ENCODE measurements at places on chromosomes 5 and 9. TPM values are rescaled to one million over a fixed set of nuclear protein-coding genes. Genes with fewer than 3 reads are reported as not detected.

PTGDS gene
- total RNA-seq = 4,014 TPM

FAM151B gene
- 2.9 TPM for total RNA-seq

PFN3 gene
- total RNA-seq = not detected

WDR31 gene
- total RNA-seq = 4.9 TPM

NTNG2 gene
- 6.5 TPM for total RNA-seq

PCDHB12 gene
- total RNA-seq = 2.4 TPM

INSL6 gene
- not detected for total RNA-seq

EFCAB9 gene
- not detected for total RNA-seq

PCDHGB7 gene
- total RNA-seq = 8.8 TPM

DIRAS2 gene
- not detected for total RNA-seq

PRR7 gene
- total RNA-seq = 1.6 TPM

FANCC gene
- 5.0 TPM for total RNA-seq

LRRC19 gene
- total RNA-seq = not detected

PCDHB9 gene
- total RNA-seq = 4.3 TPM

EQTN gene
- total RNA-seq = not detected

- no peak for DNase-seq
Observed at GRCh38 chr5:137629646-137630045, 106.2 kb downstream of the KLHL3 start.

DNA sequence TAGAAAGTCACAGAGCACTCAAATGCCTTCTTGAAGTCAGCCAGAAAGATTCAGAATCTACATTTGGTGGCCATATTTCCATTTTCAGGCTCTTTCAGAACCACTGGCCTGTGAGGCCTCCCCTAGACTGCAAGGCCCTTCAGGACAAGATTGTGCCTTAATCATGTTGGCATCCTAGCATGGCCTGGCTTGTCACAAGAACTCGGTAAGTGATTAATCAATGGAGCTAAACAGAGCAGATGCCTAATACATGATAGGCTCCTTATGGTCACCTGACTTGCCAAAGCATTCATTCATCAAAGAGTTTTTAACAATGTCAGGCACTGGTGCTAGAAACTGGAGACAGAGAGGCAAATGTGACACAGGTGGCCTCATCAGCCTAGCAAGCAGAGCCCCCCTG lies 70.3 kb downstream of the PGM5 start:
- no peak for DNase-seq

GRCh38 chr5:11483630-11484029 lies 420.6 kb downstream of the CTNND2 start:
- DNase-seq = no peak

GRCh38 chr9:117415358-117415914 lies 579 bp upstream of the ASTN2 start:
- no peak for DNase-seq

DNA sequence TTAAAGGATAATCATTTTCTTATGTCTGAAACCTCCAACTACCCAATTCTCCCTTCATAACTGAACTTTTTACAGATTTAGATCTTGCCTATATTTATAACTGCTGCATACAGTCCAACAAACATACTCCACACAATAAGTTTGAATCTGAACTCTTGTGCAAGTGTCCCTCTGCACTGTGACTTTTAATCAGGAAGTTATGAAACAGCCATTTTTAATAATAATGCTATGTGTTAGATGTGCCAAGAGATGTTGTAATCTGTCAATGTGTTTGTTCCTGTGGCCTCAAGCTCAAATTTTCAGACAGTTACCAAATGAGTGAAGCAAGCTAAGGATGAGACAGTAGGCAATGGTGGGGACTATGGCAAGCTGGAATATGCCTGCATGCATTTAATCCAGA lies 57.6 kb upstream of the MTAP start:
- no peak for DNase-seq

- DNase-seq = no peak
Observed at GRCh38 chr5:121758615-121759014, 93.1 kb upstream of the FTMT start.

DNA sequence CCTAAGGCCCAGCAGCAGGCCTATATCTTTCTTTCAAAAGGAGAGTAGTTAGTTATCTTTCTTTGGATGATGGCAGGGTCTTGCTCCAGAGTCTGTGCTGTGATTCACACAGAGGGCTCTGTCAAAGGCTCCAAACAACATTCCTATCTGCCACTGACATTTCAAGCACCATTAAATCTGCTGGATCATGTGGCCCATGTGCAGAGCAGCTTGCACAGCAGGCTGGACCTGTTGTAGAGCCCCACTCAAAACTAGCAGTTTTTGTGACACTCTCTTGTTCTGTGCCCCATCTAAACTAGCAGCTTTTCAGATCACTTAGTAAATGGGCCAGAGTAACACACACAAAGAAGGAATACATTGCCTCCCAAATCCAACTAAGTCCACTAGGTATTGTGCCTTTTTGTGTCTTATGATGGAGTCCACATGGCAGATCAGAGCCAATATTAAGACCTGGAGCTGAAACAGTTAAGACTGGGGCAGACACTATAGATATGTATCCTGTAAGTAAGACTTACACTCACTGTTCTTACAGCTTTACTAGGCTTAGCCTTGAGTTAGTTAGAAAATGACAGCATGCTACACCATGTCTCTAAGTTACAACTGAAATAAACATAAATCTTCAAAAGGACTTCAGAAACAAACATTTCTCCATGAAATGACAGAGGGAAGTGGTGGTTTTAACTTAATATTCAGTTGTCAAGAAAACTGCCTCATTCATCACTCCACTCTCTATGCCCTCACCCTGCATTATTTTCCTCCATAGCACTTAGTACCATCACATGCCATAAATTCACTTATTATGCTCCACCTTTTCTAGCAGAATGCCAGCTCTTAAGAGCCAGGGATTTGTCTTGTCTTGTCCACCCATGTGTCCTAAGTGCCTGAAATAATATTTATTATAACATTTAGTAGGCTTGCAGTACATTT lies 400.9 kb downstream of the RAB3C start:
- DNase-seq = no peak

DNA sequence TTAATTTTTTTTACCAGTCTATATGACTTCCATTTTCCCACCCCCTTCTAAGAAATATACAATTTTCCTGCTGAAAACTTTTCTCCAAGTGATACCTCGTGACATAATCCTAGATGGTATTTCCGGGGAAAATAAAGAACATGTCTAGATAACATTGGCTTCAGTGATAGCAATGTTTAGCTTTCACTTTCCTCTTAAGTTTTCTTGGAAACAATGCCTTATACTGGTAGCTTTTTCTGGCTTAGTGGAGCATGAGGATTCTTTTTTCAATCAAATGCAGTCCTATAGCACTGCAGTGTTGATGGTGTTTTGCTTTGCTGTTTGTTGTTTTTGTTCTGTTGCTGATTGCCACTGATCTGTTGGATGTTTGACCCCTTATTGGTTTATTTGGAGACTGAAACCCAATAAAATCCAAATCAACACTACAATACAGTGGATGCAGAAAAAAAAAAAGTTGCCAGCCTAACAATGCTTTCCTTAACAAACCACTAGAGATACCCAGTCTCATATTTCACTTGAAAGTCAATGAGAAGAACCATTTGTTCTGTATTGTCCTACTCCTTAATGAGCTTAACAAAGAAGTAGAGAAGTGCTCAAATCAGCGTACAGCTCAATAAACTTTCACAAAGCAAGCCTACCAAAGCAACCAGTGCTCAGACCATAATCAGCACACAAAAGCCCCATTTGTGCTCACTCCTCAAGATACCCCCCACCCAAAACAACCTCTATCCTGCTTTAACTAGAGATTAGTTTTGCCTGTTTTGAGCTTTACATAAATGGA lies 74.2 kb upstream of the GRAMD2B start:
- no peak for DNase-seq

DNA sequence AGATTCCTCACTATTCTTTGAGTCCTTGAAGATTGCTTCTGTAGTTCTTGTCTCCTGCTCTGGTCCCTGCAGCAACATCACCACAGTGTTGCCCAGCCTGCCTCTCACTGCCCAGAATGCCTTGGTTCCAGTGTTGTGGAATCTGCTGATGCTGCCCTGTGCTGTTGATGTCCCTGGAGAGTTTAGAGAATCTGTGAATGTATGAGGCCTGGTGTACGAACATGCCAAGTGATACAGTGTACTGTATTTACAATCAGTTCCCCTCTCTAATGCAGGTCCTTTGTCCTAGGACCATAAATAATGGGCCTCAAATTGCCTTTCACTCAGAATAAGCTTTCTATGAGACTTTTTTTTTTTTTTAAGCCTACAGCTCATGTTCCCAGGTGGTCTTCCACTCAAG lies 8.2 kb downstream of the SV2C start:
- DNase-seq = no peak

DNA sequence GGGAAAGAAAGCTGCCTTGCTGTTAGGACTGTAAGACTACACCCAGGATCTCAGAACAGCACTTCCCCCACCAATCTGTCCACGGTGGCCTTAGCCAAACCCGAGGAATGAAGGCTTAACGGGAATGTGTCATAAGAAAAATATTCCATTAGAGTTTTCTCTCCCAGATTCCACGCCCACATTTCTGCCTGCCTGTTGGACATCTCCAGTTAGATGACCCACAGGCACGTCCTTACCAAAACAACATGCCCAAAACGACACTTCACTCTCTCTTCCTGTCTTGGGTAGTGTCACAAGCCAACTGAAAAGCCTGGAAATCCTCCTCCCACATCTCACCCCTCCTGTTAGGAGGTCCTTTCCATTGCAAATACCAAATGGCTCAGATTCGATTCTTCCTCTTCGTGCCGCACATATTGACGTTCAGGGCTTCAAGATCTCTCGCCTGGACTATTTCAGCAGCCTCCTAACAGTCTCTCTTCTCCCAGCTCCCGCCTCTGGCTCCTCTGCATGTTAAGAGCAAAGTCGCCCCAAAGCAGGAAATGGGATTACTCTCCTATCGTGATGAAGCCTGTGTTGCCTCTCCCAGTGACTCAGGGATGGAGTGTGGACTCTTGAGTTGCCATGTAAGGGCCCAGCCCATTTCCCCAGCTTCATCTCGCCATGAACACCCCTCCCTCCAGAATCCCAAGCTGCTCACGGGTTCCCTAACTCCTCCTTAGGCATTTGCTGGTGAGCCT lies 159.3 kb downstream of the NR3C1 start:
- peak; percentile 79 for DNase-seq

GRCh38 chr9:6412487-6413364 lies at the start of gene UHRF2:
UHRF2 (plus strand) TSS chr9:6413199; CDS start chr9:6413491, 292 bp downstream.
- DNase-seq = peak; percentile 99

GRCh38 chr5:170736966-170737365 lies 46.6 kb upstream of the GABRP start:
- no peak for DNase-seq

GRCh38 chr9:105275111-105275510 lies 30.7 kb downstream of the SLC44A1 start:
- no peak for DNase-seq

DNA sequence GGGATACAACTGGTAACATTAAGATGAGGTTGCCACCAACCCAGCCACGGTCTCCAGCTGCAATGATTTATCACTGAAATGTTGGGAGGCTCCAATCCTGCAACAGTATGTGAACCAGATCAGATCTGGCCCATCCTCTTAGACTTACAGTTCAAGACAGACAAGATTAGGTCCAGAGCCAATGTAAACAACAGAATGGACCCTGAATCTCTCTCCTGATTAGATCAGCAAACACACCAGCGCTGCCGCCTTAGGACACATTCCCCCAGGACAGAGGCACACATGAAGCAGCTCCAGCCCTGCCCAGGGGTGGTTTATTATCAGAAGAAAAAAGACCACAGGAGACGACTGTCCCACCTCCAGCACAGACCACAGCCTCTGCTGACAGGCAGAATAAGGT lies 82.1 kb downstream of the SLIT3 start:
- no peak for DNase-seq

DNA sequence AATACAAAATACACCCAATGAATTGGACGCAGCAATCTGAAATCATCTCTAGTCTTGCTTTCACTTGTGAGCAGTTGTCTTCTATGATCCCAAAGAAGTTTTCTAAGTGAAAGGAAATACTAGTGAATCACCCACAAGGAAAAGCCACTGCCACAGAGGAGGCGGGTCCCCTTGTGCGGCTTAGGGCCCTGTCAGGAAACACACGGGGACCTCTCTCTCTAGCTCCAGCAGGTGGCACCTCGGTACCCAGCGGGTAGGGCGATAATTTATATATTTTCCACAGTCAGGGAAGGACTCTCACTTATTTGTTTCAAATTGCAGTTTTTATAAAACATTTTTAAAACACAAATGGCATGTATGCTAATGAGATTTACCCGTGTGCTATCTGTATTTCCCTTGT lies 417.1 kb downstream of the KDM4C start:
- DNase-seq = no peak

- no peak for DNase-seq
Observed at GRCh38 chr9:130058154-130058553, 4.4 kb downstream of the GPR107 start.

- no peak for DNase-seq
Observed at GRCh38 chr5:63055421-63055820, 476.8 kb downstream of the LRRC70 start.

- DNase-seq = no peak
Observed at GRCh38 chr9:8825585-8826147, 1026.1 kb upstream of the DMAC1 start.

GRCh38 chr5:113546703-113547183 lies 33.2 kb downstream of the YTHDC2 start:
- DNase-seq = no peak

GRCh38 chr9:4559261-4560182 lies 69.3 kb downstream of the SLC1A1 start:
- DNase-seq = no peak

GRCh38 chr9:87282538-87282937 lies 215.1 kb upstream of the DAPK1 start:
- no peak for DNase-seq

GRCh38 chr9:71607461-71607881 lies 160.8 kb downstream of the CEMIP2 start:
- DNase-seq = no peak
